8988T (cell line): ENCODE measurements at places on chromosomes 4 and X.

GRCh38 chr4:16334601-16335000 lies 108.3 kb upstream of the TAPT1 start:
- DNase-seq, result no peak

DNA sequence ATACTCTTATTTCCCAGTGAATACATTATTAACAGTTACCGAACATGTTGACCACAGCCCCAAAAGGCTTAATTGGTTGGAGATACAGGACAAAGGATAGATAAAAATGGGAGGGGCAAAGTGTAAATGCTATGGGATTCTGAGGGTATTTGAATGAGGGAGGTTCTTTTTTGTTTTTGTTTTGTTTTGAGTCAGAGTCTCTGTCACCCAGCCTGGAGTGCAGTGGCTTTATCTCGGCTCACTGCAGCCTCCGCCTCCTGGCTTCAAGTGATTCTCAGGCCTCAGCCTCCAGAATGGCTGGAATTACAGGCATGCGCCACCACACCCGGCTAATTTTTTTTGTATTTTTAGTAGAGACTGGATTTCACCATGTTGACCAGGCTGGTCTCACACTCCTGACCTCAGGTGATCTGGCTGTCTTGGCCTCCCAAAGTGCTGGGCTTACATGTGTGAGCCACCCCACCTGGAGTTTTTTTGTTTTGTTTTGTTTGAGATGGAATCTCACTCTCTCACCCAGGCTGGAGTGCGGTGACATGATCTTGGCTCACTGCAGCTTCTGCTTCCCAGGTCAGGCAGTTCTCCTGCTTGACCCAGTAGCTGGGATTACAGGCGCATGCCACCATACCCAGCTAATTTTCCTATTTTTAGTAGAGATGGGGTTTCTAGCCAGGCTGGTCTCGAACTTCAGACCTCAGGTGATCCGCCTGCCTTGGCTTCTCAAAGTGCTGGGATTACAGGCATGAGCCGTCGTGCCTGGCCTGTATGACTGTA lies 9.0 kb downstream of the UBE2K start:
- no peak for DNase-seq

- no peak for DNase-seq
These were observed 30.4 kb downstream of the FAM149A start for GRCh38 chr4:186134861-186135260.

DNA sequence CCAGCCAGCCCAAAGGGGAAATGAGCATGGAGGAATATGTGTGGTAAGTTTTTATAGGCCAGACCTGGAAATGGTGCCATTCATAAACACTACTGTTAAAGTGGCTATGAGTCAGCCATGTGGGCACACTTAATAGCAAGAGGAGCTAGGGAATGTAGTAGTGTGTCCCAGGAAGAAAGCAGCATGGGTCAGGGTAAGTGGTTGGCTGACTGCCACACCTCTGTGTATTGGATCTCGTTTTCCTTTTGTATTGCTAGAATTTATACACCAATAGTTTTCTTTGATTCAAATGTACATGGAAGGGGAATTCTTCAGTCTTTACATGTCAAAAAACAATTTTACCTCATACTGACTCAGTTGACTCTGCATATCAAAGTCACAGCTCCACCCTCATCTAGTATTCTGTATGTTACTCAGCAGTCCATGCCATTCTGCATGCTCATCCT lies 22.9 kb upstream of the SGMS2 start:
- DNase-seq, result no peak

DNA sequence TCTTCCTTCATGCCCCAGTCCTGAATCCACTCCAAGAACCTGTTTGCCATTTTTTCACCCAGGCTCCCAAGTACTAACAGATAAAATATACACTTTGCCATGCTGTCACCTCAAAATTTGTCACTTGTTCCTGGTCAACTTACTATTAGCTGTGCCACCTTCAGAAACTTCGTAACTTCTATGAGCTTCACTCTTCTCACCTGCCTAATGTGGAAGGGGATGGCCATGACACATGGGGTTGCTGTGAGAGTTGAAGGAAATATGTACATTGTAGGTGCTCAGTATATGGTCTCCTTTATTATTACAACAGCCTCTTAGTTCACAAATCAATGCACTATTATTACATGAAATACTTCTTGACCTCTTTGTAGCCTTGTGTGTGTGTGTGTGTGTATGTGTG lies 10.4 kb downstream of the TMSB4X start:
- no peak for DNase-seq

GRCh38 chr4:24471486-24472160 lies 112.7 kb downstream of the DHX15 start:
- DNase-seq, result peak; percentile 44
